Amniotic stem cell (primary cell): ENCODE measurements at places on chromosomes 7 and 10.

DNA sequence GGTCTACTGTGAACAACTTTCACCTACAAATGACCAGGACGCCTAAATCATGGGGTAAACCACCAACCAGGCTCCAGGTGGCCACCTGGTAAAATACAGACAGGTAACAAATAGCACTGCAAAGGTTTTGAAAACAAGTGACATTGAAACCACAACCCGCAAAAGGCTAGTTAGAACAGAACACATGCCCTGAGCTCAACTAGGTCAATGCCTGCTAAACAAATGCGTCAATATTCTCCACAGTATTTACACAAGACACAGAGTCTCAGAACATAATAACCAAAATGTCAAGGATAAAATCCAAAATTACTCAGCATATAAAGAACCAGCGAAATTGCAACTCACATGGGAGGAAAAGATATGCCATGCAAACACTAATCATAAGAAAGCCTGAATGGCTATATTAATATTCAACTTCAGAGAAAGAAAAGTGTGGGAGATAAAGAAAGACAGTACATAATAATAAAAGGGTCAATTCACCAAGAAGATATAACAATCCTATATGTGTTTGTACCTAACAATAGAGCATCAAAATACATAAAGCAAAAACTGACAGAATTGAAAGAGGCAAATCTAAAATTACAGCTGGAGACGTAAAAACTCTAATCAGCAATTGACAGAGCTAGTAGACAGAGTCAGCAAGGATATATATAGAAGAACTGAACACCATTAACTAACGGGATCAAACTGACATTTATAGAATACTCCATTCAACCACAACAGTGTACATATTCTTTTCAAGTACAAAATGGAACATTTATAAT is 47.6 kb downstream of the SMURF1 start:
- no peak for DNase-seq

- DNase-seq = no peak
Observed at GRCh38 chr7:105011831-105012502, 2.0 kb upstream of the KMT2E start.

DNA sequence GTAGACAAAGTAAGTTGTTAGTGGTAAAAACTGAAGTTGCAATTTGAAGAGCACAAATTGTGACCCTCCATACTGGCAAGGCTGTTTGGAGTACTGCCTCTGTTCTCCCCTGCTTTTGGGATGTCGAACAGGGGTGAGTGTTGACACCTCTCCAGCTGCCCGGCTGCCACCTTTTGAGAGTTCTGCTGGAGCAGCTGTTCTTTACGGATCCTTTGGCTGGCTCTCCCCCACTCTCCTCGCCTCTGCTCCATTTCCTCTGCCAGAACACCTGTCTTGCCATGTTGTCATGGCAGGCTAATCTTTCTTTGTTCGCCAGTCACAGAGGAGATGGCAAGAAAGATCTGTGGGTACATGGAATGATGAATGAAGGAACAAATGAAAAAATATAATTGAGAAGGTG is 34.9 kb downstream of the INSYN2A start:
- no peak for DNase-seq

DNA sequence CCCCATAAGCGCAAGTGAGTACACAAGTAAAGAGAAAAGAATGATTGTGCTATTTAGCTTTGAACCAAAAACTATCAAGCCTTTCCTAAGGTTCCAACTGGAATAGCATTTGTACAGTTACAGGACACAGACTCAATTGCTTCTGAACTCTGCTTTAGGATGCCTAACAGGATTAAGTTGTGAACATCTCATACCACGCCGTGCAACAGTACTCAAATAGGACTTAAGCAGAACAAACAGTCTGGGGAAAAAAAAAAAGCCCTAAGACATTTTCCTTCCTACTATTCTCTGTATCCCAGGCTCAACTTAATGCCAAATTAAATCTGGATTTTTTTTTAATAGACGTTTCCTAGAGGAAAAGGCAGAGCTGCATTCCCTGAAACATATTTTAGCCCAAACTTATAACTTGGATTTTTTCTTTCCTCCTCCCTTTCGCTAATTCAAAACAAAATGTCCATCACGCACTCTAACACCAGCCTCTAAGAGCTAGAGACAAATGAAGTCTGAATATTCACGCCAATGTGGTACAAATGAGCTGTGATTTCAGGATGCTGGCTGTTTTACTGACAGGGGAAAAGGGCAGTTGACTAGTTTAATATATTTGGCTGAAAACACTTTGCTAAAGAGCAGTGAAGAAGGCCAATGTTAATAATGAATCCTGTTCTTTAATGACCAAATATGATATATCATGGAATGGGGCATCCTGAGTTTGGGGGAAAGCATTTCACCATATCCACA is 68.6 kb downstream of the CALD1 start:
- no peak for DNase-seq

DNA sequence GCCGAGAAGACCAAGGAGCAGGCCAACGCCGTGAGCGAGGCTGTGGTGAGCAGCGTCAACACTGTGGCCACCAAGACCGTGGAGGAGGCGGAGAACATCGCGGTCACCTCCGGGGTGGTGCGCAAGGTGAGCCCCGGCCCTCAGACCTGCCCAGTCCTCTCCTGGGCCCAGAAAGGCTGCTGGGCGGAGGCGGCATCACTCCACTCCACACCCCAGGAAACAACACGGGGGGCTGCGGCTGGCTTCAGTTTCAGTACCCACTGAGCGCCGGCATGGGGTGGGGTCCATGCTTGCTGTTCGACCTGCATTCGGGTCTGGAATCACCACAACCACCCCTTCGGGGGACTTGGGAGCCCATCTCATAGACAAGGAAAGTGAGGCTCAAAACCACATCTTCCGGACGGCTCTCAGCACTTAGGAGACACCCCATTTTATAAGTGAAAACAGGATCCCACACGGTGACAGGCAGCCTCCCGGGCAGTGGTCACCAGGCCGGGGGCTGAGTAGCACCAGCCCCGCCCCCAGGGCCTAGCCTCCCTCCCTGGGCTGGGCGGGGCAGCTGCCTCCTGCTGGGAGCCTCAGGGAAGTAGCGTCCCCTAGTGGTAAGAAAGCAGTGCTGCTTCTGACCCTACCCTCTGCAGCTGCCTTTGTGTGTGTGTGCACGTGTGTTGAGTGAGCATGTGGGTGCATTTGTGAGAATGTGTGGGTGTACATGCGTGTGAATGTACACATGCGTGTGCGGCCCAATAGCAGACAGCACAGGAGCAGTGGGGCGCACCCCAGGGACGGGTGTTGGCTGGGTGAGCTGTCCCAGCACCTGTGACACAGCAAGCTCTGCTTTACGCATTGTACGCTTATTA is 1.8 kb downstream of the SNCG start:
- DNase-seq = no peak

DNA sequence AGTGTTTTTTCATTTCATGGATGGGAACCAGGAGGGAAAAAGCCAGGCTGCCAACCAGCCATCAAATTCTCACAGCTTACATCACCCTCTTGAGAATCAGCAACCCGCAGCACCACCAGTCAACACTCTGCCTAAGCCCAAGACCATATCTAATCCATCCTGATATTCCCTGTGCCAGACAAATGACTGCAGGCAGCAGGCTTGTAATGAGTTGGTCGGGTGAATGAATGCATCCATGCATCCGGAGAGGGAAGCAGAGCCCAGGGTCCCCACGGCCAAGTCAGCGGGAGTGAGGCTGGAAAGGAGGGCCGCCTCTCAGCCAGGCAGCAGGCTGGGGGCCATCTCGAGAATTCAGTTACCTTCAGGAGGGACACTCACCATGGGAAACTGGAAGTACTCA is 46.9 kb downstream of the SLIT1 start:
- no peak for DNase-seq

DNA sequence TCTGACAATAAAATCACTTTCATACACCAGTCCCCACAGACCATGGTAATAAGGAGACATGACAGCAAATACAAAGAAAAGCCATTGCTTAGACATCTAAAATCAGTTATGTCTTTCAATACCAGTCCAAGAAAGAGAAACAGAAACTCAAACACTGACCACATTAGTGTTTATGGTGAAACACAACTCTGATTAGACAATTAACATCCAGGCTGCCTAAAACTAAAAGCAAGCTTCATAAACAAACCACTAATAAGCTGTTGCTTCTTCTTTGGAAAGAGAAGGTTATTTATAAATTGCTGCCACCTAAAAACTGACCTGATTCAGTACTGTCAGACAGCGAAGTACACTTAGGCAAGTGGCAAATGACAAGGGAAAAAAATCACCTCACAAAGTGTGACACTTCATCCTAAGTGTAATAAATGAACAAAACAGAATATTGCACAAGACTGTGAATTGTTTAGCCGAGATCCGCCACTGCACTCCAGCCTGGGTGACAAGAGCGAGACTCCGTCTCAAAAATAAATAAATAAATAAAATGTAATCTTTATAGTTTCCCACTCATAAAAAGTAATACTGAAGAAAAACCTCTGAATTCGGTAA is 277.4 kb downstream of the PARD3 start:
- no peak for DNase-seq

GRCh38 chr10:124605856-124606812 is 138.0 kb downstream of the FAM53B start:
- DNase-seq = no peak
